ENCODE measurements at places on chromosomes 11 and 22. TPM values are rescaled to one million over a fixed set of nuclear protein-coding genes. Genes with fewer than 3 reads are reported as not detected.

The GALNT18 gene
- total RNA-seq, result 4.9 TPM

The ELMOD1 gene
- not detected for total RNA-seq

The OR5B21 gene
- total RNA-seq, result not detected

The RHBDD3 gene
- 28.0 TPM for total RNA-seq

The TRIM29 gene
- total RNA-seq, result 2.1 TPM

The USP47 gene
- 31.2 TPM for total RNA-seq

The ALG8 gene
- total RNA-seq, result 22.0 TPM

The MMP12 gene
- not detected for total RNA-seq

The OR10D3 gene
- not detected for total RNA-seq

The HTR3B gene
- total RNA-seq, result not detected

The VSIG10L2 gene
- not detected for total RNA-seq

The MUC6 gene
- total RNA-seq, result 2.1 TPM

The CARNS1 gene
- total RNA-seq, result 0.24 TPM

The PRSS23 gene
- 17.8 TPM for total RNA-seq

The NCAPD3 gene
- 15.0 TPM for total RNA-seq

The GLYATL2 gene
- total RNA-seq, result not detected

The OR51I1 gene
- total RNA-seq, result not detected

The PGR gene
- 0.29 TPM for total RNA-seq
